D721Med (cell line): ENCODE measurements at places on chromosomes 11 and 22.

- DNase-seq = no peak
Measured at GRCh38 chr11:102643941-102644340, 18.8 kb upstream of the MMP20 start.

DNA sequence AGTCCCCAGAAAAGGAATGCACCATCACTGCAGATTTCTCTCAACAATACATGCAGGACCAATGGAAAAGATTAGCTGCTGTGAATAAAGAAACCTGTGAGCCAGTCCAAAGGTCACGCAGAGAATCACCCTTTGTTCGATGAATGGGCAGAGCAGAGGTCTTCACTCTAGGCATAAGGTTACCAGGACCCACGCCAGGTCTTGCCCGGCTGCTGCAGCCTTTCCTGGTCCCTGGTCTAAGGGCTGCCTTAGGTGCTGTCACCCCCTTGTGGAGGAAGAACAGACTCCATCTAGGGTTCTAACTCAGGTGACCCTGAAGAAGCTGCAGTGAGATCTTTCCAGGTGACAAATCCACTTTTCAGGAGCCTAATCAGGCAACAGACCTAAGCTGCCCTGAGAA, 29.0 kb upstream of the NAP1L4 start:
- DNase-seq = no peak

DNA sequence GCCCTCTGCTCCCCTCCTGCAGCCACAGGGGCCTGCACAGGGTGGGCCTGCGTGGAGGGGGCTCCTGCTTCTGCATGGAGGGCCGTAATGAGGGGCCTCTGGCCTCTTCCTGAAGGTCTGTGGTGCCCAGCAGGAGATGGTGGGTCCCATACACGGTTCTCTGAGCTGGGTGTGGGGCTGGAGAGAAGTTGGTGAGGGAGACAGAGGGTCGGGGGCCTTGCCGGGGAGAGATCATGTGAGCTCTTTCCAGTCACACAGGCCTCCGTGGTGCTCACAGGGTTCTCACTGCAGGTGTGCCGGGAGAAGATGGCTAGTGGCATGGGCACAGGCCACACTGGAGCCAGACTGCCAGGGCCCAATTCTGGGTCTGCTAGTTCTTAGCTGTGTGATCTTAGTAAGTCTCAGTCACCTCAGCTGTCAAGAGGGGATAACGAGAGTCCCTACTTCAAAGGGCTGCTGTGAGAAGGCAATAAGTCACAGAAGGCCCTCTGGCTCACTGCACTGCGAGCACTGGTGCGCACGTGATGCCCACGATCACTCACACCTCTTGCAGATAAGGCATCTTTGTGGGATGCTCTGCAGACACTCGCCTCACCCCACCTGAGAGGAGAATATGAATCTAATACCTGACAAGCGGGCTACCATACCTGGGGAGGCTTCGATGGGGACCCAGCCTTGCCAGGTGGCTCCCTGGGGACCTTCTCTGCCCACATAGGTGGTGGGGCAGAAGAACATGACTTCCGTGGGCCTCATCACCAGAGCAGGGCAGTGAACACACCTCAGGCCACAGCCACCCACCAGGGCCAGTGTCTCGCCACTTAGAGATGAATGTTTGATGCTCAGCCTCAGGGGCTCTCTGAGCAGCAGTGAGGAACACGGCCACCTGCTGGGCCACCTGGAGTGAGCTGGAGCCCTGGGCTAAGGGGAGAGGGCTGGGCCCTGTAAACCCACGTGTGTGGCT, 14.5 kb downstream of the KCNC1 start:
- no peak for DNase-seq

- no peak for DNase-seq
Measured at GRCh38 chr22:27935897-27936296, 16.8 kb upstream of the PITPNB start.

GRCh38 chr11:72534371-72535193, 100.3 kb upstream of the CLPB start:
- no peak for DNase-seq

GRCh38 chr11:70348191-70348590, 50.1 kb upstream of the CTTN start:
- DNase-seq = no peak

DNA sequence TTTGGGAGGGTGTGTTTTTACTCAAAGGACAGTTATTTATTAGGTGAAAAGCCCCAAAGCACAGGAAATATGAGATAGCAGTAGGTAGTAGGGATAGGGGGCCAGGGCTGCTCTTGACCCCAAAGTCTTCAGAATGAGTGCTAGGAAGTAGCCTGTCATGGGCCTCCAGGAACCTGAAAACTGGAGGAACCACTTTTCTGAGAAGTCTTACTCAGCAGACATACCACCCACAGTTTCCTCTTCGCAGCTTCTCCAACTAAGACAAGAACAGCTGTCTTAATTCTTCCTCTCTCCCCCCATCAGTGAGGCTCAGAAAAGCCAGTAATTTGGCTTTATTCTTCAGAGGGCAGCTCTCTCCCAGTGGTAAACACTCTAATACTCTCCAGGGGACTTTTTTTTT, 84.0 kb upstream of the CTSC start:
- no peak for DNase-seq

GRCh38 chr11:33733980-33734379, 2.2 kb downstream of the CD59 start:
- DNase-seq = no peak

DNA sequence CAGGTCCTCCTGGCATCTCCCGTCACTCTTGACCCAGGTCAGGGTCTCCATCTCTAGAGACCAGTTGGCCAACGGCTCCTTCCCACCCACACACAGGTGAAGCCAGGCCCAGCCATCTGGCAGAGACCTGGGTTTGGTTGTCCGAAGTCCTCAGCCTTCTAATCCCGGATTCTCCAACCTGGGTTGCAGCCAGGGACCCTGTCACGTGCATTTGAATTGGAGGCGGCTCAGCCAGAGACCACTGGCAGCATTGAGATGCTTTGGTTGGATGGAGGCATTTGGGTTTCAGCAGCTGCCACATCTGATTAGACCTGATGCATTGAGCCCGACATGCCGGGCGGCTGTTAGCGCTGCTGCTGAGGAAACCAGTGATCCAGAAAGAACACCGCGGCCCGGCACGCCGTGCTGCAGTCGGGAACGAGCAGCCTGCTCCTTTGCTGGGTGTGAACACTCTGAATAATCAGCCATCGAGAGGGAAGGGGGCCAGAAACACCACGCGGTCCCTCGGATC, 163.2 kb downstream of the BRD1 start:
- no peak for DNase-seq

DNA sequence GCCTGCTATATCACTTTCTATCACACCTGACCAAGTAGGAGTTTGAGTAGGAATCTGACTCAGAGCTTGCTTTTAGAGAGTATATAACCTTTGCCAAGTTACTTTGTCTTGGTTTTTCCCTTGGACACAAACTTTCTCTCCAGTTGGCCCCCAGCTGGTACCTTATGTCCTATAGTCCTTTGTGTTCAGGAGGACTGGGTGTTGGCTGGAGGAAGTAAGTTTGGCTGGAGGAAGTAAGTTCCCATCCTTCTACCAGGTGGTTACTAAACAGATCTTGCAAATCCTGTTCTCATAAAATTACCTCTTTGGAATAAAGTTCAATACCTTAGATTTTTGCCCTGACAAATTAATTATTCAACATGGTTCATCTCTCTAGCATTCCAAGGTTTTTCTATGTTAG, 37.2 kb downstream of the SPON1 start:
- no peak for DNase-seq

GRCh38 chr11:96151501-96151900, 191.5 kb downstream of the MAML2 start:
- no peak for DNase-seq

DNA sequence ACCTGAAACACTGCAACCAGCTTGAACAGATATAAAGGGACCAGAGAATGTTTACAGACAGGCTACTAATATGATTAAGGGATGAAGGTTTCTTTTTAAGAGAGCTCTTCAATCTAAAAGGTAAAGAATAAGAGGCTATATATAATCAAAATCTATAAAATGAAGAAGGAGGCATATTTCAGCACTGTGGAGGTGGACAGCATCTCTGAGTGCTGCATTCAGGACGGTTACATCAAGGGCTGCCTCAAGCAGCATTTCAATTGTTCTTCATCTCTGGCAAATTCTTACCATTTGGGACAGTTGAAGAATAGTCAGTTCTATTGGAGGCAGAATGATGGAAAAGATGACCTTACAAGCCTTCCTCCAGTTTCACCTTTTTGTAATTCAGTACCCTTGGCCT, 139.6 kb upstream of the LMO1 start:
- no peak for DNase-seq

DNA sequence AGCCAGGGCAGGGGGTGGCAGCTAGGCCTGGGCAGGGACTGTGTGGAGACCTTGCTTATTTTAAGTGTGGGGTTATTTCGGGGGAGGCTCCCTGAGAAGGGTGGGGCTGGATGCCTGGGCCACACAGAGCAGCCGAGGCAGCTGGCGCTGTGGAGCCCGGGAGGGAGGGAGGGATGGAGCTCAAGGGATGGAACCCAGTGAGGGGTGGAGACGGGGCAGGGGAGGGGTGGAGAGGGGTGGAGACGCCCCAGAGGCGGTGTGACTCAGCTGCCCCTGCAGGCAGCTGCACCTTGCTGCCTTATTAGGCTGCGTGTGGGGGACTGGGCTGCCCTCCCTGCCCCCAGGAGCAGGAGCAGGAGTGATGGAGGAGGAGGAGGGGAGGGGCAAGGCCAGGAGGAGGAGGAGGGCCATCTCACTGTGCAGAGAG, 9.8 kb upstream of the TSSC4 start:
- DNase-seq = no peak

GRCh38 chr22:44047891-44048301, 23.8 kb downstream of the PARVB start:
- DNase-seq = no peak

- no peak for DNase-seq
Measured at GRCh38 chr22:38418589-38418988, 36.4 kb downstream of the KCNJ4 start.

DNA sequence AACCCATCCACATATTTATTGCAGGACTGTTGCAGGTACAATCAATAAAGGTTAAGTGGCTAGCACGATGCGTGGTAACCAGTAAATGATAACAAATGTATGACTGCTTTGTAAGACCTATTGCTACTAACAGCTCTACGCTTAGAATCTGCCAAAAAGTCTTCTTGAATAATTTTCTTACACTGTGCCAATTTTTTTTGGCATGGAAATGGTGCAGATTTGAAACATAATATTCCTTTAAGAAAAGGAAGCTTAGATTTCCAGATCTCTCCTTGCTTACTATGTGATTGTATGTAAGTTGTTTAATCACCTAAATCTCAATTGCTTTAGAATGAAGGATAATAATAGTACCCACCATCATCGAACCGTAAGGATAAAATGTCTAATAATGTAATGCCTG, 192.0 kb downstream of the LRRC4C start:
- no peak for DNase-seq

DNA sequence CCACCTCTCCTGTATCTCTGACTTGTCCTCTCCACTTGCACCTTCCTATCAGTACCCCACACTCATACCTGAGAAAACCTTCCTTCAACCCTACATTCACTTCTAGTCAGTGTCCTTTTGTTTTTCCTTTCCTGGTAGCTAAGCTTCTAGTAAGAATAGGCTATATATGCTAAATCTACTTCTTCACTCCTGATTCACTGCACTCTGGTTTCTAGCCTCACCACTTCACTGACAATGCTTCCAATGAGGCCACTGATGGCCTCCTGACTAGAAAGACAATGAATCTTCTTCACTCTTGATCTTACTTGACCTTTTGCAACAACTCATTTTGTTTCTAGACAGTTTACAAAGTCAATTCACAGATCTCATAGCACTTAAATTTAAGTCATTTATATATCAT, 52.0 kb downstream of the RELT start:
- DNase-seq = no peak

- DNase-seq = no peak
Measured at GRCh38 chr11:89489930-89490329, 1.2 kb downstream of the NOX4 start.

- no peak for DNase-seq
Measured at GRCh38 chr11:76251576-76251975, 45.3 kb upstream of the WNT11 start.

DNA sequence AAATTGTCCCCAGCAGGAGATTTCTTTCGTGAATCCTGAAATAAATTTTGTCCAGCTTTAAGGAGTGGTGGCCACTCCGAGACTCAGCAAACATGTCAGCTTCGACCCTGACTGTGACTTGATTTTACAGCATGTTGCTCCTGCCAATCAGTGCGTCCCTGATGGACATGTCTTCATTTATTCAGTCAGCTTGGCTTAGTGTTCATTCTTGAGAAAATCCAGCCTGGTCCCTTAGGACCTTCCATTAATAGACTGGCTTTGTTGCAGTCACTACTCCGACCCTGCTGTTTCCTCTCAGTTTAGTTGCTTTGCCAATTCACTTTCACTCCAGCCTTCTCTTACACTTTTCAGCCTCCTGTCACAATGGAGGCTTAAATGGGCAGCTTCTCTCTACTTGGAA, 30.5 kb downstream of the TMPRSS5 start:
- no peak for DNase-seq

DNA sequence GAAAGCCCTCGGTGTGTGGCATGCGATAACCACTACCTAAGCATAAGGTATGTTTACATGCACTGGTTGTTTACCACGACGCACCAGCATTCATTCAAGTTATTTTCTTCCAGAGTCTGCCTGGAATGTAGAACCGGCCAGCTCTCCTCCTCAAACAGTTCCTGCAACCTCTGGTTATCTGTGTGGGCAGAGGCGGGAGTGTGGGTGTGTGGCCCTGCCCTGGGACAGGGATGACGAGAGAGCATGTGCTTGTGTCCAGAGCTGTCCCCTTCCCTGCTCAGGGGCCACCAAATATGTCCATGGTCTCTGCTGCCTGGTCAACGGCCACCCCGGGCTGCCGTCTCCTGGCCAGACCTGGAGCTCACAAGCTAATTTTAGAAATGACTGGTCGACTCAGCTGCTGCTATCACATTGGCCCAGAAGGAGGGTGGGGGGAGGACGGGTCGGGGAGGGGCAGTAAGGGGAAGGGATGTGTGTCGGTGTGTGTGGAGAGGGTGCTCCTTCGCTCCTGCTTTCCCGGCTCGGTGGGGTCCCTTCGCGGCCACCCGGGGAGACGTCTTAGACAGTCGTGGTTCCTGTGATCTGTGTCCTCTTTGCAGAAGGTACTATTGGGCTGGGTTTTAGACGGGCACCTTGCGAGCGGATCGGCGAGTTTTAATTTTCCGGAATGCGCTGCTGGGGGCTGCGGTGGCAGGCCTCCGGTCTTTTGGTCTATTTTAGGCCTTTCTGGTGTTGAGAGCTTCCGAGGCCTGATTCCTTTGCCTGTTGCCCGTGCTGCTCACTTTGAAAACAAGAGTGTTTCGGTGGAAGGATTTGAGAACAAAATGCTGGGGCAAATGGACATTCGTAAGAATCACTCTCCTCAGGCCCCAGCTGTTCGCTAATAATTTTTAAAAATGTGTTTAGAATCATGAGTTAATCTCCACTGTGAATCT, at the start of gene MYO18B:
Gene MYO18B, plus strand, starts transcription at position 497 of the 935 bp plus-strand sequence. CDS start 18,905 bp downstream, outside the sequence.
- no peak for DNase-seq
